ENCODE measurements at places on chromosomes 6 and 20.

DNA sequence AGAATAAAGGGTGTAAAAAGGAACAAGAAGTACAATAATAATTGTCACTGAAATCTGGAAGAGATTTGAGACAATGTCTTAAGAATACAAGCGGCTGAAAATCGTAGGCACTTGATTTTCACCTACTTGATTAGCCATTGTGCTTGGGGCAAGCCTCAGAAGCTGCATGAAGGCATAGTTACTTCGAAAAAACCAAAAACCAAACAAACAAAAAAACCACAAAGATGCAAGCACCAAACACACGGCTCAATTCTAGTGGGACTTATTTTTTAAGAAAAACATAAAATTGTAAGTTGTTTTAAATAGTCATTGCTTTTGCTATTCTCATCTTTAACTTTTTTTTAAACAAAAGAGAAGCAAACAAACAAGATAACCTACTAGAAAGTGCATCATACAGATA lies 235.6 kb downstream of the OGFRL1 start:
- no peak for DNase-seq

DNA sequence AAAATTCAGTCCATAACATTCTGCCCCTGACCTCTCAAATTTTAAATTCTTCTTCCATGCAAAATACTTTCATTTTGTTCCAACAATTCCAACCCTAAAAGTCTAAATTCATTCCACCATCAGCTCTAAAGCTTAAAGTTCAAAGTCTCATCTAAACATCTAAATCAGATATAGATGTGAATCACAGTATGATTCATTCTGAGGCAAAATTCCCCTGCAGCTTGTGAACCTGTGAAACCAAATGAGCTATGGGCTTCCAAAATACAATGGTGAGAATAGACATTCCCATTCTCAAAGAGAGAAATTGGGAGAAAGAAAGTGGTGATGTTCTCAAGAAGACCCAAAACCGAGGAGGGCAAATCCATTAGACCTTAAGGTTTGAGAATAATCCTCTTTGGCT lies 309.8 kb downstream of the HIVEP2 start:
- no peak for DNase-seq

DNA sequence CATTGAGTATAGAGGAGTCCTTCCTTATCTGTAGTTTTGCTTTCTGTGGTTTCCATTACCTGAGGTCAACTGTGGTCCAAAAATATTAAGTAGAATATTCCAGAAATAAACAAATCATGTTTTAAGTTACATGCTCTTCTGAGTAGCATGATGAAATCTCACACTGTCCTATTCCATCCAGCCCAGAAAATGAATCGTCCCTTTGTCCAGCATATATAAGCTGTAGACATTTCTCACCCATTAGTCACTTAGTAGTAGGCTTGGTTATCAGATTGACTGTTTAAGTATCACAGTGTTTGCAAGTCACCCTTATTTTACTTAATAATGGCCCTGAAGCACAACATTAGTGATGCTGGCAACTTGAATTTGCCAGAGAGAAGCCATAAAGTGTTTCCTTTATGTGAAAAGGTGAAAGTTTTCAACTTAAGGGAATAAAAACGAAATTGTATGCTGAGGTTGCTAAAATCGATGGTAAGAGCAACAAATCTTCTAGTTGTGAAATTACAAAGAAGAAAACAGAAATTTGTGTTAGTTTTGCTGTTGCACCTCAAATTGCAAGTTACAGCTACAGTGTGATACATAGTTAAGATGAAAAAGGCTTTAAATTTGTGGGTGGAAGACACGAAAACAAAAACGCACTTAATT lies 198.6 kb upstream of the SIM1 start:
- DNase-seq, result no peak

- peak; percentile 60 for DNase-seq
These were observed 27.9 kb upstream of the CCR6 start for GRCh38 chr6:167094820-167095637.

DNA sequence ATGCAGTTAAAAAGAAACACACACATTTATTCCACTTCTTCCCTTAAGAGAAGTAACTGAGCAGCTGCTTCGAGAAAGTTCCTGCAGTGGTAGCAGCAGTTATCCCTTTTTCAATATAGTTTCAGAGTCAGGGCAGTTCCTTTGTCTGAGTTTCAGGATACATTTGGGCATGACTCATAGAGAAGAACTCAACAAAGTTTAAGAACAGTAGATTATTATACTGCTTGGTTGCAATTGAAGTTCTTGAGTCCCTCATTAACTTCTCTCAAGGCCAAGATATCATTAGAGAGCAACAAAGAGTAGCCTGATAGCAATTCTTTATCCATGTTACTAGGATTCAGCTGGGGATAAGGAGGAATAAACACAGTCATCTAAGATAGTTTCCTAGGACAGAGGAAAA lies 54.4 kb downstream of the TPD52L1 start:
- DNase-seq, result no peak

DNA sequence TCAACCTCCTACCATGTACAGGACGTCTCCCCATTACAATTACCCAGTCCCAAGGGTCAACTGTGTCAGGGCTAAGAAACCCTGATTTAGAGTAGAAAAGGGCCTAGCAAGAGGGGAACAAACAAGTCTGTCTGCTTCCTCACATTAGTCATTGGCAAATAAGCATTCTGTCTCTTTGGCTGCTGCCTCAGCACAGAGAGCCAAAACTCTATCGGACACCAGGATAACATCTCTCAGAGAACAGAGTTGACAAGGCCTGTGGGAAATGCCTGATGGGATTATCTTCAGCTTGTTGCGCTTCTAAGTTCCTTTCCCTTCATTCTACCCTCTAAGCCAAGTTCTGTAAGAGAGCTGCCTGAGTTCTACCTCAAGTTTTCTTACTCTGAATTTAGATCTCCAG lies 19.0 kb upstream of the VSX1 start:
- no peak for DNase-seq

DNA sequence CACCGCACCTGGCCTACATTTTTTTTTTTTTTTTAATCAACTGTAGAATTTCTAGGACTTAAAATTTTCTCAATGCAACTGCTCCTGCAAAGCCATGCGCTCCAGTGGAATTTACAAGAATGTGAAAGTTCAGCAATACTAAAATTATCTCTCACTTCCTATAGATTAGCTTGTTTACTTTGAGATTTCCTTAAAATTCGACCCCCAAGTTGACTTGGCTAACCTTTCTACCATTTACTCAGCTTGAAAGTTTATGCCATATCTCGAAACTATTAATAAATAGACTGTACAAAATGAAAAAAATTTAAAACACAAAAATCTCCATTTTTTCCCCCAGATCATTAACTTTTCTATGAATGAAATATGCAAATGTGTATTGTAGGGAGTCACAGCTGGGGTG lies 64.3 kb downstream of the ZBTB2 start:
- DNase-seq, result no peak

DNA sequence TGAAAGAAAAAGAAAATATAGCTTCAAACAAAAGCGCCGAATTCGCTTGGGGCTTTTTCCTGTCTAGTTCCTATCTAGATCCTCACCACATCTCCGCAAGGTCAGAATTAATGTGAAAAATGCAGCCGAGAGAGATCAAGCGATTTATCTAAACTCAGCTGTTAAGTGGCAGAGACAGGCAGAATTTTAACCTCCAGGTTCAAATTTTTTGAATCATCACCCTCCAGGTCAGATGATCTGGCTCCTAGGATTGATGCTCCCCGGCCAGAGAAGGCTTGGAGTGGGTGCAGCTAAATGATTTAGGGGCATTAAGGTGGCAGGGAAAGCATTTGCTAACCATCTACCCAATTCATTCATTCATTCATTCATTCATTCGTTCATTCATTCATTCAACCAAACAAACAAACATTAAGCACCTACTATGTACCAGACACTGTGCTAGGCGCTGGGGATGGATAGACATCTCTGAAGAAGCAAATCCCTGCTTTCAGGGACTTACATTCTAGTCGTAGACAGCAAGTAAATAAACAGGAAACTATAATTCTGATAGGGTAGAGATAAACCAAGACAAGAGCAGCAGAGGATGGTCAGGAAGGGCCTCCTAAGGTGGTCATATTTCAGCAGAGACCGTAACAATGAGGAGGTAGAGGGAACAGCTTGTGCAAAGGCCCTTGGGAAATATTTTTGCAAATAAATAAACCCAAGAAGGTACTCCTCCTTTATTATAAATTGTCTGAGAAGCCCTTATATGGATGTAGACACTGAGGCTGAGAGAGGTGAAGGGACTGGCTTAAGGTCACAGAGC lies 672 bp upstream of the UBE2V1 start:
- DNase-seq, result no peak

- no peak for DNase-seq
These were observed 351.3 kb downstream of the ZFAND3 start for GRCh38 chr6:38170666-38171355.
